ENCODE measurements at places on chromosomes 2 and 18. TPM values are rescaled to one million over a fixed set of nuclear protein-coding genes. Genes with fewer than 3 reads are reported as not detected.

Gene LRRC30
- not detected for total RNA-seq

Gene CRYBA2
- total RNA-seq, result not detected

Gene NYAP2
- total RNA-seq, result 2.3 TPM

Gene PFN4
- total RNA-seq, result 0.12 TPM

Gene GKN1
- total RNA-seq, result not detected

Gene DCDC2C
- total RNA-seq, result not detected

Gene OSR1
- not detected for total RNA-seq

Gene FEV
- total RNA-seq, result not detected

Gene TMEM247
- not detected for total RNA-seq

Gene CROCC2
- not detected for total RNA-seq

Gene AQP12A
- not detected for total RNA-seq

Gene SKOR2
- not detected for total RNA-seq

Gene SAG
- total RNA-seq, result not detected

Gene LNPK
- total RNA-seq, result 20.8 TPM

Gene LIMS3
- total RNA-seq, result 0.17 TPM

Gene CCDC150
- total RNA-seq, result 3.7 TPM

Gene REG3G
- total RNA-seq, result not detected

Gene GCG
- total RNA-seq, result not detected

Gene GATA6
- total RNA-seq, result 4.6 TPM

Gene KCNK3
- 2.8 TPM for total RNA-seq

Gene PLA2R1
- 1.8 TPM for total RNA-seq

Gene C2orf92
- total RNA-seq, result not detected

Gene POMC
- not detected for total RNA-seq

Gene NGEF
- total RNA-seq, result 7.8 TPM

All from M059J (cell line).